ENCODE measurements at places on chromosomes 12 and 14.

GRCh38 chr12:28711421-28711820, 437.7 kb upstream of the FAR2 start:
- DNase-seq: no peak

- no peak for DNase-seq
Measured at GRCh38 chr14:100639280-100639679, 52.1 kb upstream of the BEGAIN start.

DNA sequence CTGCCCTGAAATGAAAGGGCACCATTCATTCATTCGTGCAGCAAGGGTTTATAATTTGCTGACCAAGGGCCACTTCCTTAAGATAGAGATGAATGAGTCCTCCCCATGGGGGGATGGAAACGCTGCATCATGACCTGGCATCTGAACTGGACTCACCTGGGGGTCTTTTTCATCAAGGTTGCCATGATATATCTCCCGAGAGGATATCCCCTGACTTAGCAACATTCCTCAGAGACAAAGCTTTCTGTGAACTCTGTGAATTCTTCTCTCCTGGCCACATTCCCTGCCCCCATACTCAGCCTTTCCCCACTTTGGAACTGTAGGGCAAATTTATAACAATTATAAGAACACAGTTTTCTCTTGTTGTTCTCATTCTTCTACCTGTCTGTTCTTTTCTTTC, 30.8 kb downstream of the SRRM4 start:
- DNase-seq: no peak

GRCh38 chr14:61559641-61560201, 135.6 kb upstream of the HIF1A start:
- DNase-seq: no peak

- DNase-seq: no peak
Measured at GRCh38 chr14:21933681-21934080, 260.1 kb upstream of the OR4E1 start.

DNA sequence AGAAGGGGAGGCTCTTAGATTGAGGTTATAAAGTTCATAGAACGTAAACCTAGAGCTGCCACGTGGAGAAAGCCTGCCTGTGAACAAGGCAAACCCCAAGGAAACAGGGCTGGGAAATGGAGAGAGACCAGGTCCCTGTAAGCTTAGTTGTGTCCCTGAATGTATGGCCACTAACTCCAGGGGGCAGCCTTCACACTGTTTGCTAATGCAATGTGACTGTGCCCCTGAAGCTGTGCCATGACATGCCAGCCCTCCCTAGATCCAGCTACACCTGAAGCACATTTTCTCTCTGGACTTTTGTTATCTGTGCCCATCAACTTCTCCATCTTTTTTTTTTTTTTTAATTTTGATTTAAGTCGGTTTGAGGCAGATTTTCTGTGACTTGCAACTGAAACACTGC, 60.6 kb upstream of the TMCC3 start:
- DNase-seq: no peak
